Stimulated activated CD8-positive, alpha-beta memory T cell treated with anti-CD3 and anti-CD28 coated beads, Interleukin-2, amount 100 ng/mL, for 48 hours (primary cell): ENCODE measurements at places on chromosomes 3 and 15.

- no peak for DNase-seq
Observed at GRCh38 chr3:56836276-56837163, 34.8 kb upstream of the ARHGEF3 start.

- peak; percentile 50 for DNase-seq
Observed at GRCh38 chr3:30607032-30607833, 832 bp downstream of the TGFBR2 start.

DNA sequence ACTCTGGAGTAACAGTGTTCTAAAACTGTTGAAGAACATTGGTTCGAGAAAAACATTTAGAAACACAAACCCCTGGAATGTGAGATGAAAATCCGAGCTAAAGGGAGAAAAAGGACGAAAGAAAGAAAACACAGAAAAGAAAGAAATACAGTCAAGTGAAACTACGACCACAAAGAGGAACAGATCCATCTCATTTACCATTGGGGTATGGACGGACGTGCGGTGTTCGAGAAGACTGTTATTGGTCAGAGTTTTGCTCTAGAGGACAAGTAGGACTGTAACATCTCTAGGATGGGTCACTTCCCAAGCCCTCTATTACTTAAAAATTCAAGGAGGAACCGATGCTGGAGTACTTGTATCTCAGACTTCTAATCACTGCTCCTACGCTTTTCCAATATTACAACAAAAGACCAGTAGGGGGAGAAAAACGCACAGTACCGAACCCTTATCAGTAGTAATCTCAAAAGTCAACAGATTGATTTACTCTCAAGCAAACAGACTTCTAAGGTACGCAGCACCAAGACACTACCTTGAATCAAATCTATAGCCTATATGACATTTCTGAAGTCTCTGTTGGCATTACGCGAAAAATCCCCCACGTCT, 1.1 kb upstream of the PIK3CA start:
- DNase-seq = no peak

DNA sequence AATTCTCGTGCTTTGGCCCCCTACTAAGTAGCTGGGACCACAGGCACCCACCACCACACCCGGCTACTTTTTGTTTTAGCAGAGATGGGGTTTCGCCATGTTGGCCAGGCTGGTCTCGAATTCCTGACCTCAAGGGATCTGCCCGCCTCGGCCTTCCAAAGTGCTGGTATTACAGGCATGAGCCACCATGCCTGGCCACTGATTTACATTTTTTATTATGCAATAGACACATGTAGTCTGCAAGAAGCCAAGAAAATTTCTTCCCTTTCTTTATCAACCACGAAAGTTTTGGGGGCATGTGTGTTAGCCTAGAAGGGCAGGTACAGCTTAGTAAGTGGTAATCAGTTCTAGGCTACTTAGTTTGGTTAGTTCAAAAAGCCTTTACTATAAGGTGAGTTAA, 51.1 kb downstream of the LRRFIP2 start:
- DNase-seq = no peak
